Motor neuron (in vitro differentiated cells): ENCODE measurements at places on chromosomes 3 and 15. TPM values are rescaled to one million over a fixed set of nuclear protein-coding genes. Genes with fewer than 3 reads are reported as not detected.
A peak's percentile ranks its signal among the peaks of the same experiment; 100 is the strongest.

GRCh38 chr3:188280627-188281026, 126.7 kb downstream of the LPP start:
- no peak for ATAC-seq

DNA sequence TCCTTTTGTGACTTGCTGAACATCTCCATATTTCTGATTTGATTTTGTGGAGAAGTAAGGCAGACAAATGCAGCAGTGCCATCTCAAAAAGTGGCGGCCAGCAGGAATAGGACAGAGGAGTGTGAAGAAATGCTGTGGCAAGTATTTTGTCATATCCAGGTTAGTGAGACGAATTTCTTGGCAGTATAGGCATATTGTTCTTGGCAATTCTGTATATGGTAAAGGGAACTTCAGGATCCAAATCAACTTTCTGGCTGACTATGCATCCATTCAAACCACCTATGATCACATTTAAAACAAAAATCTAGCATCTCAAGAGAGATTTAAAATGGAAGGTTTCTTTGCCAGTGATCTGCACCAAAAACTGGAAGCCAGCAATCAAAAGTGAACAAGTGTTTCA, 228.0 kb downstream of the DTWD1 start:
- ATAC-seq: no peak

- ATAC-seq: peak; percentile 74
Observed at GRCh38 chr15:71282076-71282475, 166.8 kb downstream of the THSD4 start.

- peak; percentile 44 for ATAC-seq
Observed at GRCh38 chr15:80404761-80405553, 775 bp downstream of the ARNT2 start.

C3orf22 gene
- total RNA-seq: 0.21 TPM in 1 of 2 replicates, not detected in the other

TGM5 gene
- 0.50 TPM in 1 of 2 replicates, not detected in the other for total RNA-seq

- peak; percentile 94 for ATAC-seq
Observed at GRCh38 chr3:87350367-87351199, 74.2 kb upstream of the POU1F1 start.

GRCh38 chr3:32480604-32481003, 22.0 kb downstream of the CMTM6 start:
- no peak for ATAC-seq

DNA sequence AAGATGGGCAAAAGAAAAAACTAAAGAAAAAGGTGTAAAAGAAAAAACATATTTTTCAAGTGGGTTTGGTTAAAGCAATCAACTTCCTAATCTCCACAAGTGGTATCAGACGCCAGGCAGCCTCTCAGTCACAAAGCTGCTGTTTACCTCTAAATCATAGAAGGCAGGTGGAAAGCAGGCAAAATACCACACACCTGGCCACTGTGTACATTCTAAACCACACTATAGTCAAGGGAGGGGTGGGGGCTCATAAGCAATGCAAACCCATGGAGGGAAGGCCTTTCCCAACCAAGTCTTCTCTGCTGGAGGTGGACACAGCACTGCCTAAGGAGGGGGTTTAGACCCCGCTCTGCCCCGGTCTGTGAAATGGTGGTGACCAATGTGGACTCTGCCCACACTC, 50.4 kb downstream of the MCF2L2 start:
- no peak for ATAC-seq

DNA sequence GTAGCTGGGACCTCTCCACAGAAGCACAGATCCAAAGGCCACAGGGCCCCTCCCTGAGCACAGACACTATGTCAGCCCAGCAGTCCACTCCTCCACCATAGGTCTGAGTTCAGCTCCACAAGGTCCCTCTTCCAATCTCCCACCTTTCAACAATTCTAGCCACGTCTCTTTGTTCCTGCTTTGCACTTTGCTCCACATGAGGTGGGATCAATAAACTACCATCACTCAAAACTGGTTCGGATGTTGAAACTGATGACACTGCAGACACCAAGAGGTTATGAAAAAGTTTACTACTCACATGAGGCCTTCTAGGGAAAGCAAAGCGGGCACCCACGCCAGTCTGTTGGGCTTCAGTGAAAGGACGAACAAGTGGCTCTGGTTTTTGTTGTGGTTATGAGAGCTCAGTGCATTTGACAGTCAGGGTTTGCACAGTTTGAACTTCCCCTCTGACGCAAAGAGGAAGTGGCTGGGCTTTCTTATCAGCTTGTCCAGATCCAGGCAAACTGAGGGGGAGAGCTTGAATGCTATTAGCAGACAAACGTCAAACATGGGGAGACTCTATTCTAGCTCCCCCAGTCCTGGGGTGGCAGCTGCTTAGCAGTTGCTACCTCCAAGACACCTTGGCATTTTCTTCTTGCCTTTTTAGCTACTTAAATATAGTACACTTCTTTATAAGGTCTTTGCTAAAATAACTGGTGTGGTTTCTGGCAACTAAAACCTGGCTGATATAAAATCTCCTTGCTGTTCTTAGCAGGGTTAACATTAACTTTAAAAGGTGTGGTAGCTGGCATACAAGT, 37.8 kb downstream of the ZNF445 start:
- ATAC-seq: no peak

HIGD2B gene
- 0.50 TPM in 1 of 2 replicates, not detected in the other for total RNA-seq
